Sigmoid colon (tissue), 7 donors: ENCODE measurements at places on chromosomes 4 and X. TPM values are rescaled to one million over a fixed set of nuclear protein-coding genes. Genes with fewer than 3 reads are reported as not detected.

- DNase-seq, result no peak
Measured at GRCh38 chrX:133849676-133850075, 135.7 kb downstream of the GPC3 start.

DNA sequence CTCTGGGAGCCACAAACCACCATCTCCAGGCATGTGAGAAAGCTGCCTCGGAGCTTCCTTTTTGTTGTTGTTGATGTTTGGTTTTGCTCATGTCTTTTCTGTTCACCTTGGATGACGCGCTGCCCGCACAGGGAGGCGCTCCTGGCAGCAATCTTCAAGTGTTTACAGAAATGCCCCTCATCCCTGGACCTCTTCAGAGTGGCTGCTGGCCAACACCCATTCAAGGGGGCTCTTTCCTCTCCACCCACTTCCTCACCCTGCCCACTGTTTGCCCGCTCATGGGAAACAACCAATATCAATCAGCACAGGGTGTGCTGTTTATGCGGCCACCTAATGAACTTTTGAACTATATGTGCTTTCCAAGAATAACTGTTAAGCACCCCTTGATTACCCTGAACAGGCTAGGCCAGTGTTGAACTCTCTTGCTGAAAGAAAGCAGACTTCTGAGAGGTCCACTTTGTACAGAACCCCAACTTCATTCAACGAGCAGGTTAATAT, 355.1 kb upstream of the CLNK start:
- no peak for DNase-seq

GRCh38 chrX:150731795-150732194, 38.6 kb downstream of the MTMR1 start:
- no peak for DNase-seq

GRCh38 chr4:86178211-86178610, 181.6 kb downstream of the MAPK10 start:
- no peak for DNase-seq

DNA sequence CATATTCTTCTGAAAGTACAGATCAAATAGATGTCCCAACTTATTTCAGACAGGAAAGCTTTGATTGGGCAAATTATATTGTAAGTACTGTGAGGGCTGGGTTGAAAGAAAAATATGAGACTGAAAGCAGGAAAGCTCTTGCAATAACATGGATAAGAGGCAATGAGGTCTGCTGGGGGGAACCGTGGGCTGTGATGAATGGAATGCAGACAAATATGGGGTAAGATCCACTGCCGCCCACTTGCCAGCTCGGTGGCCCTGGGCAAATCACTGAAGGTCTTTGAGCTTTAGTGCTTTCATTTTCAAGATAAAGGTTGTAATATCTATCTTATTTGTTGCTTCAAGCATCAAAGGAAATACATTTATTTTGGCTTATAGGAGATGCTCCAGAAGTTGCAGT, 51.0 kb downstream of the AGA start:
- DNase-seq, result no peak

Gene ZNF157
- total RNA-seq, result not detected

Gene GRIPAP1
- 26.0 TPM for total RNA-seq

Gene TMPRSS11A
- not detected for total RNA-seq

Gene PLP1
- 112 TPM for total RNA-seq

Gene NOX1
- 0.36 TPM for total RNA-seq

Gene DAPP1
- total RNA-seq, result 2.0 TPM
